ENCODE measurements at places on chromosomes 3 and 15.

GRCh38 chr3:160977773-160978172 is 127.4 kb downstream of the B3GALNT1 start:
- no peaks in the 10 kb centered on the region for H3K27me3 ChIP-seq
- H3K36me3 ChIP-seq = no peaks in the 10 kb centered on the region
- H3K4me3 ChIP-seq = no peak overlapping the region
- H3K27ac ChIP-seq = no peak overlapping the region
- H3K4me1 ChIP-seq = no peaks in the 10 kb centered on the region

- no peak overlapping the region for H3K4me3 ChIP-seq
- no peaks in the 10 kb centered on the region for H3K36me3 ChIP-seq
- H3K4me1 ChIP-seq = peaks cover 12% of the 10 kb centered on the region
- no peak for DNase-seq
- H3K27me3 ChIP-seq = no peaks in the 10 kb centered on the region
Measured at GRCh38 chr3:185071287-185071800, 81.5 kb downstream of the C3orf70 start.

- no peaks in the 10 kb centered on the region for H3K4me1 ChIP-seq
- no peak for DNase-seq
- H3K27ac ChIP-seq = no peak overlapping the region
- H3K36me3 ChIP-seq = peaks cover 15% of the 10 kb centered on the region
- H3K27me3 ChIP-seq = no peaks in the 10 kb centered on the region
Measured at GRCh38 chr3:146581951-146582467, 23.1 kb downstream of the PLSCR5 start.

- H3K4me3 ChIP-seq = no peak overlapping the region
- no peaks in the 10 kb centered on the region for H3K27me3 ChIP-seq
- no peaks in the 10 kb centered on the region for H3K36me3 ChIP-seq
- DNase-seq = no peak
- no peak overlapping the region for H3K27ac ChIP-seq
- H3K4me1 ChIP-seq = no peaks in the 10 kb centered on the region
Measured at GRCh38 chr3:179898024-179898423, 138.7 kb downstream of the PEX5L start.

DNA sequence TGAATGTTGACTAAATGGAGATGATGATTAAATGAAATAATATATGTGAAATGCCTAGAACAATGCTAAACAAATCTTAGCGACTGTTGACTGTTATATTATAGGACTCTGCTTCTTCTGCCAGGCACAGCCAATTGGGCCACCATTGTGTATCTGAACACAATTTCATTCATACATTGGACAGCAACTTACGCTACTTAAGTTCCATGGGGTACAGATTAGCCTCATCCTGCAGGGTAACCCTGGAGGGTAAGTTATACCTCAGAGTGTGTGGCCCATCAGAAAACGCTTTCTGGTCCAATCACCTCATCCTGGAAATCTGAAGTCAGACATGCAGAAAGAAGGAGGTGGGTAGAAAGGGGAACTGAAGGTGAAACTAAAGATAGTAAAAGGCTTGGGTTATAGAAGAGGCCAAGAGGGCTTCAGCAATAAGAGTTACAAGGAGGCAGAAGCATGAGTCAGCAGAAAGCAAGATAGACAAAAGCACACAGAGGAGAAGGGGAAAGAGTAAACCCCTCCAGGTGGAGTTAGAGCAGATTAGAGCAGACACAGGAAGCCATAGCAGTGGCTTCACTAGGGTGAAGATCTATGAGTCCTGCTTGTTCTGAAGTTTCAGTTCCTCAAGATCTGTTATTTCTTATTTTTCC is 119.3 kb upstream of the SLC24A5 start:
- H3K36me3 ChIP-seq = no peaks in the 10 kb centered on the region
- H3K27me3 ChIP-seq = no peaks in the 10 kb centered on the region
- no peaks in the 10 kb centered on the region for H3K4me1 ChIP-seq
- no peak overlapping the region for H3K27ac ChIP-seq

GRCh38 chr3:156668073-156668763 is 6.2 kb upstream of the TIPARP start:
- no peaks in the 10 kb centered on the region for H3K36me3 ChIP-seq
- DNase-seq = no peak
- H3K27me3 ChIP-seq = no peaks in the 10 kb centered on the region
- no peak overlapping the region for H3K4me3 ChIP-seq

All from H1 (cell line).